Activated naive CD4-positive, alpha-beta T cell treated with anti-CD3 and anti-CD28 coated beads, Interleukin-2, amount 50 U/mL, for 72 hours (primary cell): ENCODE measurements at places on chromosomes 3 and 15.

DNA sequence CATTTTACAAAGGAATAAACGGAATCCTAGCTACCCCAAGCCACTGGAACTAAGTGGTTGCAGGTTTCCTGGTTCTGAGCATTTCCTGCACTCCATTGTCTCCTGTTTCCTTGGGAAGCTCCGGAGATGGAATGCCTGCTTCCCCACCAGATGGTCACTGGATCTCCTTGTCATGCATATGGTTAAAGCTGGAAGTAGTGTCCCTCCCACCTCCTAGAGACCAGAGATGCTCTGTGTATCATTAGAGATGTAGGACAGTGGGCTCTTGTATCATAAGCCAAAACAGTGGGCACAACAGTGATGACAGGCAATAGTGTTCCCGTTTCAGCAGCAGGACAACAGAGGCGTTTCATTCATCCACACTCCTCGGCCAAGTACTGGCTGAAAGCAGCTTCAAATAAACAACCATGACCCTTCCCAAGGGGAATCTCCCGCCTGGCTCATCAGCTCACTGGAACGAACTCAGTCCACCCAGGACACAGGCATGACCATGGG, 136.2 kb upstream of the EIF1B start:
- DNase-seq = no peak

DNA sequence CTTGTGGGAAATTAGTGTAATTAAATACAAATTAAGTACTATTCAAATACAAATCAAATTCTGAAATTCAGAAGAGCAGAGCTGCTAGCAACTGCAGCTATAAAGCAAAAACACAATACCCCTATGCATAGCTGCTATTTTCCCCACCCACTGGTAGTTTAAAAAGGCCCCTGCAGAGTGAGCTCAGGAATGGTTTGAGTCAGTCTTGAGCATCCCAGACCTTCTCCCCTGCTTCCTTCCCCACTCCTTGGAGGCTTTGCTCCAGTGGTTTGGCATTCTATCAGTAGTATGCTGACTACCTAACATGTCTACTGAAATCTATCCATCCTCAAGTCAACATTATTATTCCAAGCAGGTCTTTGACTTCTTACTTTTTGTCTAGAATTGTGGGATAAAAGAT, 53.0 kb downstream of the EFHB start:
- DNase-seq = no peak

DNA sequence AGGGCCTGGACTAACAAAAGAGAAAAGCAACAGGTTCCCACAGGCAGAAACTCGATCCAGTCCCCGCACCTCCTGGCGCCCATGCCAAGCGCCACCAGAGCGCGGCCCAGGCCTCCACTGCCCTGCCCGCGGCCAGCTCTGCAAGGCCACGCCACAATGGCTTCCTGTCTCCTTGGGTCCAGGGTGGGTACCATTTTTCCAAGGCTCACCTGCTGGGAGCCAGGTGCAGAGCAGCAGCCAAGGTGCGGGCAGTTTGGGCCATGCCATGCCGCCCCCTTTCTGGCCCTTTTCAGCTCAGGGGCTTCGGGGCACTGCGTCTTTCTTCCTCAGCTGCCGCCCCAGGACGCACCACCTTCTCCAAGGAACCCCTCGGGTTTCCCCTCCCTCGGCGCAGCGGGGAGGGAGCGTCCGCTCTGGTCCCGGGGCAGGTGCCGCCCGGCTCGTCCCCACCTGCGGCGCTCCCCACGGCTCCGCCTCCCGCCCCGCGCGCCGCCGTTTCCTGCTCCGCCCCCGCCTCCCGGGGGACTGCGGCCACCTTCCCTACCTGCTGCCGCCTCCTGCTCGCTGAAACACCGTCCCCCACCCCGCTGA, at the start of gene ILDR1:
Gene ILDR1 (minus strand): TSS at position 437 of the 591 bp plus-strand sequence. CDS start 170 bp downstream, at position 267.
- peak; percentile 27 for DNase-seq

GRCh38 chr15:49212897-49213296, 42.9 kb downstream of the GALK2 start:
- DNase-seq = no peak

DNA sequence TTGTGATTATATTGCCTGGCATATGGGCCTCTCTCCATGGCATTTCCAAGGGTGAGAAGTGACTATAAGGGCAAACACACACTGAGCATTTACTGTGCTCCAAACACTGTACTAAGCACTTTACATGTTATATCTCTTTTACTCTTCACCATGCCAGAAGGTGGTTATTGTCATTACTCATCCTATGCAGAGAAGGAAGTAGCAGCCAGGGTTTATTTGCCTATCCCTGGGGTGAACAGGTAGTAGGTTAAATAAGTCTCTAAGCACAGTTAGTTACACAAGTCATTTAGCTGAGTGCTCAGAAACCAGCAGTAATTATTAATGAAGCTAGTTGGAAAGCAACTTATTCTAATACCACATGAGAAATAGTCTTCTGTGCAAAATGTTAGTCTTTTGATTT, 109.9 kb upstream of the SYNPR start:
- DNase-seq = no peak

- DNase-seq = no peak
These were observed 53.8 kb downstream of the CDCP1 start for GRCh38 chr3:45092132-45093031.

DNA sequence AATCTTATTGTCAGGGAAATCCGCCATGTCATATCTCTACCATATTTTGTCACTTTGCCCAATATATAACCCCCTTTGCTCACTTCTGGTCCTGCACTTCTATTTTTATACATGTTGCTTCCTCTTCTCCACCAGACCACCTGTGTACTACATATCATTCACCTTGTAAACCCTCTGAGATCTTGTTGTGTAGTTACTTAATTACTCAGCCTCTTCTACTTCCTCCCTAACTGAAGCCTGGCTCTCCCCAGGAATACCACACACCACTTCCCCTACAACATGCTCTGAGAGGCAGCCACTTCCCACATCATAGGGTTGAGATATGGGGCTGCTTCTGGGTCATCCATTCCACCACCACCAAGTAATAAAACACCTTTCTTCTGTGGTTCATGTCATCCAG, 10.0 kb downstream of the HEXA start:
- no peak for DNase-seq

- no peak for DNase-seq
These were observed 1.8 kb downstream of the NUSAP1 start for GRCh38 chr15:41334293-41335120.

GRCh38 chr15:99143242-99143641, 38.4 kb downstream of the SYNM start:
- no peak for DNase-seq

DNA sequence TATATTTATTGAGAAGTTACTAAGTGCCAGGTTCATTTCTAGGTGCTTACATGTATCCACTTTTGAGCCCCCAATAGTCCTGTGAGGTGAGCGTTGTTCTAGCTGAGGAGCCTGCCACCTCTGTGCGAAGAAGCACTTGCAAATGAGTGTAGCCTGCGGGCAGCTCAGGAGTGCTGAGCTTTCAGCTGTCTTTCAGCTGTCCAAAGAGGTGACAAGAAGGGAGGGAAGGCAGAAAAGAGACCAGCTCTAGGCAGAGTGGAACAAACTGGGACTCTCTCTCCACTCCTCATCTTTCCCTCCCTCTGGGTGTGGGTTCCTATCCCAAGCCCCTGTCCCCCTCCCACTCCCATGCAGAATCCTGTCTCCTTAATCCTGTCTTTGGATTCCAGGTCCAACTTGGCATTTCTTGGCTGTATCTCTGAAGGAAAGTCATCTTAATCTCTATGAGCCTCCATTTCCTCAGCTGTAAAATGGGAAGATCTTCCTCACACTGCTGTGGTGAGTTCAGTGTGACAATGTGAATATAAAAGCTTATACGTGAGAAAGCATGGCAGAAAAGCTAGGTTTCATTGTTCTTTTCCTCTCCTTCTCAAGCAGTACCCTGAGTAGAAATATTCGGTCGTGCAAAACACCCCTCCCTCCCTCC, 6.7 kb upstream of the SRP14 start:
- no peak for DNase-seq

- no peak for DNase-seq
These were observed 19.9 kb upstream of the ABHD5 start for GRCh38 chr3:43670635-43671522.

- DNase-seq = no peak
These were observed 580.8 kb upstream of the ALCAM start for GRCh38 chr3:104785947-104786346.

DNA sequence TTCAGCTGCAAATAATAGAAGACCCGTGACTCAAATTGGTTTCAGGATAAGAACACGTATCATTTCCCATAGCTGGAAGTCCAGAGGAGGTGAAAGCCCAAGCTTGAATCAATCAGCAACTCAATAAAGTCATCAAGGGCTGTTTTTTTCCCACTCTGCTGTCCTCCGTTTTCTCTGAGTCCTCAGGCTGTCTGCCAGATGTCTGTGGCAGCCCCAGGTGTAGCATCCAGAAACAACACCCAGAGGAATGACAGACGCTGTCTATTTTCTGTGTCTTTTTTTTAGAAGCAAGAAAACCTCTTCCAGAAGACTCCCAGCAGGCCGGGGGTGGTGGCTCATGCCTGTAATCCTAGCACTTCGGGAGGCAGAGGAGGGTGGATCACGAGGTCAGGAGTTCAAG, 204.4 kb downstream of the FAM43A start:
- DNase-seq = no peak

DNA sequence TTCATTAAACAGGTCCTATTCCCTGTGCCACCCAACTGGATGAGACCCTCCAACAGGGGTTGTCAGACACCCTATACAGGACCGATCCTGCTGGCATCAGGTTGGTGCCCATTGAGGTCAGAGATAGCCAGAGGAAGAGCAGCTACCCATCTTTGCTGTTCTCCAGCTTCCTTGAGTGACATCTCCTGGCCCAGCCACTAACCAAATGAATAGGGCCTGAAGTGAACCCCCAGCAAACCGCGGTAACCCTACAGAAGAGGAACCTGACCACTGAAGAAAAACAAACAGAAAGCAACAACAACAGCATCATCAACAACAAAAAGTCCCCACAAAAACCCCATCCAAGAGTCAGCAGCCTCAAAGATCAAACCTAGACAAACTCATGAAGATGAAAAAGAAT, 133.6 kb upstream of the ARPP21 start:
- no peak for DNase-seq

DNA sequence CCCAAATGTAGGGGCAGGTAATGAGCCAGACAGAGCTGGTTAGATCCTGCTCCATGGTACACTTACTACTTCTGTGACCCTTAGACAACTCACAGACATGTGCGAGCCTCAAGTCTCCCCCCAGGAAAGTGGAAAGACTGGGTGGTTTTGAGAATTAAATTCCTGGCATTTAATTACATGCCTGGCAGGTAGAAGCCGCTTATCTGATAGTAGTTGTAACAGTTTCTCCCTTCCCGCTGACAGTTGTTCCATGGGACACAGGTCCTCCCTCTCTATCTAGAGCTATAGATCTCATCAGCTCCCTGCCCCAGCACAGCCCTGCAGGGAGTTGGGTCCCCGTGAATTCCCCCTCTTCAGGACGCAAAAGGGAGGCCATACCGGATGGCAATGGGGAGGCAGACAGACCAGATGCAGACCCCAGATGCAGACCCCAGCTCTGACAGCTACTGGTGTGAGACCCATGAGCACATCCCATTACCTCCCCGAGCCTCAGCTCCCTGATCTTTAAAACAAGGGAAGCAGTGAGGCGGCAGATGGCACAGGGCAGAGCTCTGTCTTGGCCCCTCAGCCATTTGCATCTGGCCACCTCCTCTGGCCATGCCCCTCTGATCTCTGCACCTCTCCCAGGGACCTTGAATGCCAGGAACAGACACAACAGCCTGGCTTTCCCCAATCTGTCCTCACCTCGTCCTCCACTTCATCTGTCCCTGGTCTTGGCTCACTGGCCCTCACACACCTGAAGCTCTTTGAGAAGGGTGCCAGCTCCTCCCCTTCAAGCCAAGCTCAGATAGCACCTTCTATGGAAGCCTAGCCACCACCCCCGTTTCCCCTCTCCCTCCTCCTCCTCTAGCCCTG, 34.1 kb upstream of the NR2C2 start:
- DNase-seq = no peak

- DNase-seq = no peak
These were observed 32.9 kb downstream of the ALCAM start for GRCh38 chr3:105399611-105400010.

DNA sequence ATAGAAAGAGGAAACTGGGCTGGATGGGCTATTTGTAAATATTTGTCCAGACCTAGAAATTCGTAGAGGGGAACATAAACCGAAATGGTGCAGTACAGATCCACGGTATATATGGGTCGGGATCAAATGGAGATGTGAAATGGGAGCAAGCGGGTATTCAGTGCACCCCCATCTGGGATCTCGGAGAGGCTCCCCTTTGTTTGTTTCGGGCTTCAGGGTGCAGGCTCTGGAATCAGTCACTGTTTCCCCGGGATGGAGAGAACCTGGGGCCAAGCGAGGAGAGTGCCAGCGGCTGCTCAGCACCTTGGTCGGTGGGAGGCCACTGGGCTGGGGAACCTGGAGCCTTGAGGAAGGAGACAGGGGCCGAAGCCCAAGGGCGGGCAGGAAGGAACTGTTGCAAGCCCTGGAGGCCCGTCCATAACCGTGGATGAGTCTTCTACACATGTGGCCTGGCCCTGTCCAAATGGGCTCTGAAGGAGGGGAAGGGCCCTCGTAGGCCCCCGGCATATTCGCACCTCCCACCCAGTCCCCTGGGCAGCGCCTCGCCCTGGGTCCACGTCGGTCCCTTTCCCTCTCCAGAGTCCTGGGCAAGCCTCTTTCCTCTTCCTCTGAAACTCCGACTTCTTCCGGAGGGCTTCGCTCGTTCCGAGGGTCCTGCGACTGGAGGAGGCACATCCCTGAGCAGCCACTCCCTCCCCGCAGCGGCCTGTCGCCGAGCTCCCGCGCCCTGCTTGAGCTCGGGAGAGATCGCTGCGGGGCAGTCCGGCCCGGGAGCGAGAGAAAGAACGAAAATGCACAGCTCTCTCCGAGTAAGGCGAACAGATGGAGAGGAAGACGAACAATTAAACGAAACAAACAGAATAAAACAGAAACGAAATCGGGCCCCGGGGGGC, 3.0 kb downstream of the ISL2 start:
- DNase-seq = no peak

DNA sequence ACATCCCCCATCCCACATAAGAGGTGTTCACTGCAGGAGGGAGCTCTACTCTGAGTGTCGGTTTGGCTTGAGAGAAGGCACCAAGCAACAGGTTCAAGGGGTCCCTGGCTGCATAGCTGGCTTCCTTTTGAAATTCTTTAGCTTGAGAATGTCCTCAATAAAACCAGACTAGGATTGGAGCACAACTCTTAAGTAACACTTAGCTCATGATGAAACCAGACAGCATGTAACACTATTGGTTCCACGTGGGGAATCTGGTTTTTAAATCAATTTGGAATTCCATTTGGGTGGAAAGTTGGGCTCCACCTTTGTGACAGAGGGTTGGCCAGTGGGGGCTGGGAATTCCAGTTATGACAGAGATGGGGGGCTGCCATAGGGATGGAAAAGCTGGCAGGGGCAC, 281.2 kb downstream of the TLE3 start:
- DNase-seq = no peak

GRCh38 chr3:133121450-133121849, 83.3 kb downstream of the TMEM108 start:
- DNase-seq = no peak
